Activated CD4-positive, alpha-beta T cell treated with anti-CD3 and anti-CD28 coated beads, Interleukin-2, Interleukin-4, amounts not matched to agents 100 ng/mL and 50 ng/mL, durations not matched to agents 16 hours and 8 hours (primary cell): ENCODE measurements at places on chromosomes 2 and 18.

DNA sequence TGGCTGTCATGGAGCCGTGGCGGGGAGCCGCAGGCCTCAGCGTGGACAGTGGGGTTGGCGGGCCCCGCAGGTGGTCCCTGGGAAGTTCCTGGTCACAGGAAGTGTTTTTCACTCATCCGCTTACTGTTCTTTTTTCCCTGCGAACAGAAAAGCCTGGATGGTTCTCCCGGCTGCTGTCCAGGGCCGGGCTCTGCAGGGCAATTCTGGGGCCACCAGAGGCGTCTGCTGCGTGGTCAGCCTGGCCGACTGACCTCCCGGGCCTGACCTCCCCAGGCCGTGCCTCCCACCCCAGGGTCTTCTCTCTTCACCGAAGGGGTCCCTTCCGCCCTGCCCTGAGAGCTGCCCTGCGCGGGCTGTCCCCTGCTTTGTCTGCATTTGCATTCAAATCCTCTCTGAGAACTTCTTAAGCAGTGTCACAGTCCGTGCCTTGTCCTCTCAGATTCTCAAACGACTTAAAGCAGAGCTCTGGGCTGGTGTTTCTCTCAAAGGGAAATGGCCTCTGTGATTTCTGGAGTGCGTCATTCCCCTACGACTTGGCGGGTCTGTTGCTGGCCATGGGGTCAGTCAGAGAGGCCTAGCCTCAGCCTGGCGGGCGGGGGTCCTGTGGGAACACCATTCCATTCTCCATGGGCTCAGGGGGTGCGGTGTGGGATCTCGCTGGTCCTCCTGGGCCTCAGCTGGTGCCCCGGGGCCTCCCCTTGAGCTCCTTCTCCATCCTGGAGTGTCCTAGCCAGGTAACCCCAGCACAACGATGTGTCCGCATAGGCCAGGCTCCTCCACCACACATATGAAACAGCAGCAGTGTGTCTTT, 38.3 kb downstream of the KLHL29 start:
- DNase-seq: no peak

DNA sequence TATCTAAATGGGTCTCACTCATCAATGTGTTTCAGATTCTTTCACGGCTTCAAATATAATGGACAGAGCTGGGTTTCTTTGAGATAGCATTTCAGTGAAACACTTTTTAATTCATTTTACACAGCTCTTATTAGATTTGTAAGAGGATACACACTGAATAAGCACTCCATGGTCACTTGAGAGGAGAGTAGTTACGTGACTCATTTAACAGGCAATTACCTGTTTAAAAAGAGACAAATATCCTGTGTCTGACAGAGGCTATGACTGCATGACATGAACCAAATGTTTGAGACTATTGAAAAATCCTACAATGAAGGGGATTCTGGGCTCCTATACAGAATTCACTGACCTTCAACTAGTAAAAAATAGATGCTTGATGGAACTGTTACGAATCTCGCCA, 786.9 kb downstream of the EPHA4 start:
- DNase-seq: no peak

DNA sequence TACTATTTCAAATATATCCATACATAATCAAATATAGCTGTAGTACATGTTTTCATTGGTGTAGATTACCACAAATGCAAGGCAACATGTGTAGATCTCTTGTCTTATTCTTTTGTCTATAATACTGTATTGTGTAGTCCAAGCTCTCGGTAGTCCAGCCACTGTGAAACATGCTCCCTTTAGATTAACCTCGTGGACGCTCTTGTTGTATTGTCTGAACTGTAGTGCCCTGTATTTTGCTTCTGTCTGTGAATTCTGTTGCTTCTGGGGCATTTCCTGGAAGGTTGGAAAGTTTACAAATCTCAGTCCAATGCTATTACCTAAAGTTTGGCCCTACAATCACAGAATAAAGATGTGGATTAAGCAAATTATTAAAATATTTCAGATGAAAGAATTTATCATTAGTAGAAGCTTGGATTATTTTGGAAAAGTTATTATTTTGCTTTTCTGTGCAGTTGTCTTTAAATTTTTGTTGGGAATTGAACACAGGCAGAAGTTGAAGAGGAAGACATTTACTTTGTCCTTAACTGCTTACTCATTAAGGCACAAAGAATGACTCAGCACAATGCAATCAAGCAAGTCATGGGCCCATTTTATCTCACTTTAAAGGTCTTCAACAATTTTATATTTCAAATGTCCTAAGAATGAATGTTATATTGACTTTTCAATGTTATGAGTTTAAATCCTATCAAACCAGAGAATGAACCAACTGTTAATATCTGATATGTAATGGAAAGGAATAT, 103.4 kb upstream of the CAVIN2 start:
- no peak for DNase-seq

DNA sequence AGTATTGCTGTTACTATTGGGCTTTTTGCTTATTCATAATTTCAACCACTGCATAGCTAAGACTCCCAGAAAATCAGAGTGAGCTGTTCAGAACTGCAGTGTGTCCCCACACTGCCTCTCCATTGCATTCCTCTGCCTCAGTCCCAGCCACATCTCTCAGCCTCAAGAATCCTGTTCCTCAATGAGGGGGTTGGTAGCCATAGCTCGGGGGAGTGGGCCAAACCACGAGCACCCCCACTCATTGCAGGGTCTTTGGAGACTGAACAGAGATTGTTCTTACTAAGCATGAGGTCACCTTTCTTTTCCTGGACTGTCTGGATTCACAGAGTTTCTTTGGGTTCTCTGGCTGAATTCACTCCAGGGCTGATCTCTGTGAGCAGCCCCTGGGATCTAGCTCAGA, 161.1 kb downstream of the GFPT1 start:
- no peak for DNase-seq

- DNase-seq: no peak
Observed at GRCh38 chr2:107588181-107588580, 238.5 kb upstream of the RGPD4 start.

DNA sequence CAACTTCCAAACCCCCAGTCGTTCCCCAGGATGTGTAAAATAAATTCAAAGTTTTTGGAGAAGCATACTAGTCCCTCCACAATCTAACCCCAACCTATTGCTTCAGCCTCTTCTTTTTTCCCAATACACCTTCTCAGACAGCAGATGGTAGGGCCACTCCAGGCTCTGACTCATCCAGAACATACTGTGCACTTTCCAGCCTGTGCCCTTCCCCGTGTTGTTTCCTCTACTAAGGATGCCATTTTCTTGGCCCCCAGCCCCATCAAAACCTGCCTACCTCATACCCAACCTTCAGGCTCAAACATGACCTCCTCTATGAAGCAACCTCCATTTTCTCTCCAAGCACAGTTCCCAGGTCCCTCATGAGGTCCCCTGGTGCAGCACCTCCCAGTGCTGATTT, 669.3 kb downstream of the BCL11A start:
- DNase-seq: no peak

- DNase-seq: no peak
Observed at GRCh38 chr2:52404866-52405265, 1362.7 kb upstream of the CHAC2 start.

- no peak for DNase-seq
Observed at GRCh38 chr2:240286596-240286995, 146.1 kb upstream of the OTOS start.

DNA sequence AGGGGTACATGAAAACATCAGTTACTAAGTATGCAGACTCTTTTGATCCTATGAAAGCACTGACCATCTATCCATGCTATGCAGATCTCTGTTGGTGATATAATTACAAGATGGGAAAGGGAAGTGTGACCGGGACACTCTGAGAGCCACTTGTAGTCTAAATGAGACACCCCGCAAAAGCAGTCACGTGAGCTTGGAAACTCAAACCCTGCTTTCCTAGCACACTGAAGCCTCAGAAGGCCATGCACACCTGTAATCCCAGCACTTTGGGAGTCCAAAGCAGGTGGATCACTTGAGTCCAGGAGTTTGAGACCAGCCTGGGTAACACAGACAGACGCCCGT, 137.5 kb downstream of the INO80D start:
- no peak for DNase-seq
